T-helper 22 cell (primary cell): ENCODE measurements at places on chromosomes 12 and 14.

DNA sequence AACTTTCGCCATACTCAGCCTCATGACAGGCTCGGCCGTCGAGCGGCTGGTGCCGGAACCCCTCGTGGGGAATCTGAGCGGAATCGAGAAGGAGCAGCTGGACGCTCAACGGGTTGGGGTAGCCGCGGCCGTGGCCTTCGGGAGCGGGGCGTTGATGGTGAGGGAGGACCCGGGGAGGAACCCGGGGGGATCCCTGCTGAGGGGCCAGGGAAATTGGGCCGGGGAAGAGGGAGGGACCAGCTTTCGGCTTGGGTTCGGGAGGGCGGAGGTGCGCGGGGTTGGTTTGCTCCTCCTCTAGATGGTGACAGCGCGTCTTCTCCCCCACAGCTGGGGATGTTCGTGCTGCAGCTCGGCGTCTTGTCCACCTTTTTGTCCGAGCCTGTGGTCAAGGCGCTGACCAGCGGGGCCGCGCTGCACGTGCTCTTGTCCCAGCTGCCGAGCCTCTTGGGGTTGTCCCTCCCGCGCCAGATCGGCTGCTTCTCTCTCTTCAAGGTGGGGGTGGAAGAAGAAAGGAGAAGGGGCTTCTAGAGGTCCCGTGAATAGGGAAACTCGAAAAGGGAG lies 9.8 kb downstream of the ARHGEF25 start:
- DNase-seq, result no peak

- no peak for DNase-seq
Measured at GRCh38 chr12:109460538-109460937, 16.6 kb downstream of the KCTD10 start.

DNA sequence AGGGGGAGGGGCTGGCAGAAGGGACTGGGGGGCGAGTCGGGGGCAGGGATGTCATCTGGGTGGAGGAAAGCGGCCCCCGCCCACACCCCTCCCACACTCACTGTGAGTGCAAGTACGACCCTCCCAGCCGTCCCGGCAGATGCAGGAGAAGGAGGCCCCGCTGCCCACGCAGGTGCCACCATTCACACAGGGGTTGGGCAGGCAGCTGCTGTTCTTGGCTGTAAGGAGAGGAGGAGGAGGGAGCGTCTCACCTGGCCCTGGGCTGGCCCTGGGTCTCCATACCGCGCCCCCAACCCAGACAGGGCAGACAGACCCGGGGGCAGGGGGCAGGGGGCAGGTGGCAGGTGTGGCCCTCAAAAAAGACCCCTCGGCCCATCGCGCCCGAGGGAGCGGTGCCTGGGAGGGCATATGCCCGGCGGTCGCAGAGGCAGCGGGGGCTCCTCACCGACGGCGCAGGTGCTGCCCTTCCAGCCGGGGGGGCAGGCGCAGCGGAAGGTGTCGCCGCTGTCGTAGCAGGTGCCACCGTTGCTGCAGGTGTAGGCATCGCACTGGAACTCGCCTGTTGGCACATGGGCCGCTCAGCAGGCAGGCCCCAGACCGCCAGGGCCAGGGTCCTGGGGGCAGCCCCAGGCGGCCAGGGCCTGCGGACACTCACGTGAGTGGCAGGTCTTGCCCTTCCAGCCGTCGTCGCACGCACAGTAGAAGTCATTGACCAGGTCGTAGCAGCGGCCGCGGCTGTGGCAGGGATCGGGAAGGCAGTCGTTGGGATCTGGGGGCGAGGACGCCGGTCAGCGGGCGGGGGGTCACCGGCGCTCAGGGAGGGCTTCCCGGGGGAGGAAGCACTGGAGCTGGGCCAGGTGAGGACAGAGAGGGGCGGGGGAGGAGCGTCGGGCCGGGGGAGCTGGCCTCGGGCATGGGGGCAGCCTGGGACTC lies 20.6 kb downstream of the JAG2 start:
- DNase-seq, result no peak

DNA sequence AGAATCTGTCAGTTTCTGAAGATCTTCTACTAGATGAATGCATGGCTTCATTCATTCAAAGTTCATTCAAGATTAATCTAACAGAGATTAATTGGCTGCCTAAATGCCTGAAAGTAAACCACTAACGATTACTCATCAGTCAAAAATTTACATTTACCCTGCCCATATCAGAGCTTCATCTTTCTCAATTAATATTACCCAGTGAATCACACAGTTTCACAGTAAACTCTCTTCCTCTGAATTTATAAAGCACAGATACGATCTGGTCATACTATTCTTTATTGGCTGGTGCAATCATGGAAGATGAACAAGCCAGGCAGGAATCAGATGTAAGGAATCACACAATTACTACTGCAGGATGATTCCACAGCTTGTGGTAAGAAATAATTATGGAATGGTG lies 377.7 kb downstream of the SLC16A7 start:
- no peak for DNase-seq

- no peak for DNase-seq
Measured at GRCh38 chr12:9992296-9992695, 6.6 kb downstream of the CLEC1B start.

- DNase-seq, result no peak
Measured at GRCh38 chr12:127928615-127929571, 338.1 kb upstream of the TMEM132C start.

DNA sequence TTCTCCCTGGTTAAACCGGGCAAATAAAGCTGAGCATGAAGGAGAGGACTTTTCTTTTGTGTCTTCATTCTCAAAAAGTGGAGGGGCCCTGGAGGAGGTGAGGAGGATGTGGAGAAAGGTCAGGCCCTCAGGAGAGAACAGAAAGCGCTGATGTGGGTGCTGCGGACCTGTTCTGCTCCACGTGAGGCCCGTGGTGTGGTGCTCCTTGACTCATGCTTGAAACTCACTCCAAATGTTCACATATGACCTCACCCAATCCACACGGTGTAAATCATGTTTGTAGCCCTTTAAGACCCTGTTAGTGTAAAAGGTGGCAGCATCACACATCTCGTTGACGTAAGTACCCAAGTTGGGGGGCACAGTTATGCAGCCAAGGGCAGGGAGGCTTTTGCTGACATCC lies 126.2 kb downstream of the FOXN3 start:
- no peak for DNase-seq

GRCh38 chr14:32576088-32576795 lies 247.1 kb downstream of the AKAP6 start:
- no peak for DNase-seq

DNA sequence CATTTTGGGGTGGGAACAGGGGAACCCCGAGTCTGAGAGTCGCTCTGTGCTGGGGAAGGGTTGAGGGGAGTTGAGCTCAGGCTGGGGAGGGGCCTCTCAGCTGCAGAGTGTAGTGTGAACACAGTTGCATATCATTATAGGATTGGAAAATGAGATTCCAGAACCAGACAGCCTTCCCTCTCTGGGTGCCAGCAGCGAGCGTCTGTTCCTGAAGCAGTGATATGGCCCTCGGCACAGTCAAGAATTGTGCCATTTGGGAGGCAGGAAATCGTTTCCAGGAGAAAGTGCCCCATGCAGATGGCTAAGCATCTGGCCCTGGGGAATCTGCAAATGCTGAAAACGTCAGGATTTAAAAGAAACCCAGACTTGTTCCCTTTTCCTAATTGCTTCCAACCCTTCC lies 70.4 kb upstream of the SFSWAP start:
- no peak for DNase-seq

DNA sequence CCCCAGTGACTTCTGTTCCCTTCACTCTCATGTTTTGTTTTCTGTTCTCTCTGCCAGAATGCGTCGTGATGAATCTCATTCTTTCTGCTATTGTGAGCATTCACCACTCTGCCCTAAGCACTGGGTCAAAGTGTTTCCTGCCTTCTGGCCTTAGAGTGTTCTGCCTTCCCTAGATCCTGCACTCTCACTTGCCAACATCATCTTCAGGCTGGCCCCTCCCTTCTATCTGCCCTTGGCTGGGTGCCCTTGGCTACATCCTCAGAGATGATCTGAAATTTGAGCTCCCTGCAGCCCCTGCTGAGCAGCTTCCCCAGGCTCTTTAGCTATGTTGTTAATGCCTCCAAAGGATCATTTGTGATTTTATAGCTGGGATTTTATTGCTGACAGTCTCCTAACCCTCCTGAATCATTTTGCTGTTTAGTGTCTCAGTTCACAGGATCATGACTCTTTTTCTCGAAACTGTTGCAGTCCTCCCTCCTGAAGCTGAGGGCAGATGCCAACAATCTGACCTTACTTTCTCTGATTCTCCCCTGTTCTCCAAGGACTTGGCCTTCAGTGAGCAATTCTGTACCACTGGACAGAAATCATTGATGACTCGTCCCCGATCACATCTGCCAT lies 4.5 kb downstream of the DHRS2 start:
- DNase-seq, result no peak

GRCh38 chr12:123571343-123571813 lies 13.0 kb upstream of the TMED2 start:
- DNase-seq, result no peak

- no peak for DNase-seq
Measured at GRCh38 chr12:110739894-110740293, 2.8 kb downstream of the PPP1CC start.

- DNase-seq, result no peak
Measured at GRCh38 chr12:118746176-118746575, 235.2 kb upstream of the SRRM4 start.

DNA sequence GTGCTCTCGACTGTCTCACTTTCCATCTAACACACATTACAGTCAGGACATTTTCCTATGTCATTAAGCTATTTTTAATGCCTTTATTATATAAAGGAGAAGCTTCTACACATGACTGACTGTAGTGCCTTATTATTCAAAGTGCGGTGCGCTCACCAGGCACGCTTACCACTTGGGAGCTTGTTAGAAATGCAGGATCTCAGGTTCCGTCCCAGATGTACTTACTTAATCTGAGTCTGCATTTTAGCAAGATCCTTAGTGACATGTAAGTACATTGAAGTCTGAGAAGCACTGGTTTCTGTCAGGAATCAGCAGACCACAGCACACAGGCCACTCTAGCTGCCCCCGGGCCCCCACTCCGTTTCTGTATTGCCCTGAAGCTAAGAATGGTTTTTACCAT lies 44.7 kb upstream of the MDM1 start:
- DNase-seq, result no peak

DNA sequence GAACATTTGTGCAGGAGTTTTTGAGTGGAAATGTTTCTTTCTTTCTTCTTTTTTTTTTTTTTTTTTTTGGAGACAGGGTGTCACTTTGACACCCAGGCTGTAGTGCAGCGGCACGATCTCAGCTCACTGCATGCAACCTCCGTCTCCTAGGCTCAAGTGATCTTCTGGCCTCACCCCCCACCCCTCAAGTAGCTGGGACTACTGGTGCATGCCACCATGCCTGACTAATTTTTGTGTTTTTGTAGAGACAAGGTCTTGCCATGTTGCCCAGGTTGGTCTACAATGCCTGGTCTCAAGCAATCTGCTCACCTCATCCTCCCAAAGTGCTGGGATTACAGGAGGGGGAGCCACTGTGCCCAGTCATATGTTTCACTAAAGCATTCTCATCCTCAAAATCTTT lies 69.2 kb upstream of the BCAT1 start:
- no peak for DNase-seq

GRCh38 chr14:86243158-86243557 lies 713.2 kb downstream of the FLRT2 start:
- DNase-seq, result no peak

DNA sequence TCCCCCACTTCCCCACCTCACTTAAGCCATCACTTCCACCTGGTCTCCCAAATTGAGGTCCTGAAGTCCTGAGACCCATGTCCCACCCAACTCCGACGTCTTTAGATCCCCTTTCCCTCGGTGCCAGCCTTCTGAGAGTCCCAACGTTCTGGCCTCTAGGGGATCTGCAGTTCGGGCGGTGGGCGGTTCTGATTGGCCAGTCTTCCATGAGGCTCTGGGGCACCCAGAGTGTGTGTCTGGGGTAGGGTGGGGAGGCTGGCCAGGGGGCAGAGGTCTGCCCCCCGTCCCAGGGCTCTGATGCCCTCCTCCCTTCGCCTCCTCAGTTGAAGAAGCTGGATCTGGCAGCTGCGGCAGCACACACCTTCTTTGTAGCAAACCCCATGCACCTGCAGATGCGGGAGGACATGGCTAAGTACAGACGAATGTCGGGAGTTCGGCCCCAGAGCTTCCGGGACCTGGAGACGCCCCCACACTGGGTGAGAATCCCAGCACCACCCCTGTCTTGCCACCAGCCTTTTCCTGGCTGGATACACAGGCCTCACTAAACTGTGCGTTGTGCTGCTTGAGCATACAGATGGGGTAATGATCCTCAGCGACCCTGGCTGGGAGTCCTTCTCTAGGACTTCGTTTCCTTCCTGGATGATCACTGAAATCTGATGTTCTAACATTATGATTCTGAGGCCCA lies 1.5 kb downstream of the P3H3 start:
- DNase-seq, result no peak

- no peak for DNase-seq
Measured at GRCh38 chr14:31927348-31927832, 149.7 kb upstream of the ARHGAP5 start.

DNA sequence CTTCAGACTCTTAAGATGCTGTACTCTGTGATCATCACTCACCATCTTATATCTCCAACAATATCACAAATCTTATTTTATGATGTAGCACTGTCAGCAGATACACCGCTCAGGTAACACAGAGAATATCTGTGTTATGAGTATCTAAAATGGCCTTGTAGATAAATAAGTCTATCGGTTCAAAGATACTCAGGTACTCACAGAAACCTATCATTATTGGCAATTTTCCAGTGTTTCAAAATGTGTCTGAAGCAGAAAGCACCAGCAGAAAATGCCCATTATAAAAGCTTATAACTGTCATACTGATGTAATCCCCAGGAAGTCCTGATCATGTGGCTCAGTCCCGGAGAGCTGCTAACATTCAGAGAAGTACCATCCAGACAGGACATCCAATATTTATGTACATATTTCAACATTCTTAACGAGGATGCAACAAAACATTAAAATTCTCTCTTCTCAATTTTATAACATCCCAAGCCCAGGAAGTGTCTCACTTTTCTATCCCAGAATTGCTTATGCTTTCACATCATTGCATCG lies 190.7 kb upstream of the LMNTD1 start:
- no peak for DNase-seq

DNA sequence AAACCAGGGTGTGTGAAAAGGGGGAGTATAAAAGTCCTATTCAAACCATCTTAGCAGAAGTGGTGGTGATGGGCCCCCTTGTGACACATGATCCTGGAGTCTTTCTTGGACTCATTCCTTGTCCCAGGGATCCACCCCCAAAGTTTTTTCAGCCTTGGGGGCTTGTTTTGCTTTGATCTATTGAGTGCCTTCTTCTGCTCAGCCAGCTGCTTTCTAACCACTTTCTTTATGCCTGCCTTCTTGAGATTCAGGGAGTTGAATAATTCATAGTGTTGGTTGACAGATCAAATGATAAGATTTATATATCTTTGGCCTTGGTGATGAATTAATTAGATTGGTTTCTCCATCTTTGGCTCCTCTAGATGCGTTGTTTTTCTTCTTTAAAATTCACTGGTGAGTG lies 926.7 kb downstream of the DIO2 start:
- no peak for DNase-seq

DNA sequence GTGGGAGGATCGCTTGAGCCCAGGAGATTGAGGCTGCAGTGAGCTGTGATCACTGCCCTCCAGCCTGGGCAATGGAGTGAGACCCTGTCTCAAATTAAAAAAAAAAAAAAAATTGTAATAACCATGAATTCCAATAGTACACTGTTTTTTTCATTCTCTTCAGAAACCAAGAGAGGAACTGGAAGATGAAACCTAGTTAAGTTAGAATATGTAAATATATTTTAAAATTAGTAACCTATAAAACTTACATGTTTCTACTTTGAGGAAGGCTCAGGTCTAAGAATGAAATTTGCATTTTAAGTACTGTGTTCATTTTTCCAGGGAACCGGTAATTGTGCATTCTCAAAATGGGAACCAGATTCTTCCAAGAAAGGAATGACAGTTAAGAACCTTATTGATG lies 18.8 kb downstream of the KNTC1 start:
- no peak for DNase-seq
